Bone marrow (tissue), 2 donors: ENCODE measurements at places on chromosomes 7 and 10.

DNA sequence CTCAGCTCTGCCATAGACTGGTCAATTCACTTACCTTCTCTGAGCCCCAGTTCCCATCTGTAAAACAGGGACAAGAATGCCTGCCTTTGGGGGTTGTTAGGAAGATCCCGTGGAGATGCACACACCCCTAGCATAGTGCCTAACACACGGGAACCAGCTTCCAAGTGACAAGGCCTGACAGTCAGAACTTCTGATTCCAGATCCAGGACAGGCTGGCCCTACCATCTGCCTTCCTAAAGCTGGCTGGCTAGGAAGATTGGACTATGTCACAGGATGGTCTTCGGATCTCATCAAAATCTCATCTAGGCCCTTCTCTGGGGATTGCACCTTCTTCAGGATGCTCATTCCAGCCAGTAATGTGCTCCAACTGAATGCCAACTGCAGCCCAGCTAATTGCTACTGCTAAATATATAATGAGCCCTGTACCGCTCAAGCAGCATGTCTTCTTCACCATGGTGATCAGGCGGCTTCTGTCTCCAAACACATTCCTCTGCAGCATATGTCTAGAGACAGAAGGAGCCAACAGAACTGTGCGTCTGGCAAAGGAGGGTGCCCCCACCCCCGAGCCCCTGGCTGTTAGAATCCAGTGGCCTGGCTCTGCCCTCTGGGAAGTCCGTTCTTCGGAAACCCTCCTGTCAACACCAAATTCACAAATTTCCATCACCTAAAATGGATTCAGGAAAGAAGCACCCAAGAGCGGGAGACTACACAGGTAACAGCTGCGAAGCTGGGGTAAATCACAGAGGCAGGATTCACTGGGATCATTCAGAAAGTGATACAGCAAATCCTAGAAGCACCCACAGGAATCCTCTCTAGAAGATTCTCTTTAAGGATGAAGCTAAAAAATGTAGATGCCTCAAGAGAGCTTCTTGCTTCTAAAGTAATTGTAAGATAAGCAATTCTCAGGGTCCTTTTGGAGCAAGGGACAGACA lies 142.1 kb upstream of the EEPD1 start:
- no peak for DNase-seq

GRCh38 chr7:100895956-100896731 lies 456 bp upstream of the ACHE start:
- peak; percentile 21 for DNase-seq

GRCh38 chr7:141568227-141568626 lies 17.0 kb downstream of the AGK start:
- no peak for DNase-seq

DNA sequence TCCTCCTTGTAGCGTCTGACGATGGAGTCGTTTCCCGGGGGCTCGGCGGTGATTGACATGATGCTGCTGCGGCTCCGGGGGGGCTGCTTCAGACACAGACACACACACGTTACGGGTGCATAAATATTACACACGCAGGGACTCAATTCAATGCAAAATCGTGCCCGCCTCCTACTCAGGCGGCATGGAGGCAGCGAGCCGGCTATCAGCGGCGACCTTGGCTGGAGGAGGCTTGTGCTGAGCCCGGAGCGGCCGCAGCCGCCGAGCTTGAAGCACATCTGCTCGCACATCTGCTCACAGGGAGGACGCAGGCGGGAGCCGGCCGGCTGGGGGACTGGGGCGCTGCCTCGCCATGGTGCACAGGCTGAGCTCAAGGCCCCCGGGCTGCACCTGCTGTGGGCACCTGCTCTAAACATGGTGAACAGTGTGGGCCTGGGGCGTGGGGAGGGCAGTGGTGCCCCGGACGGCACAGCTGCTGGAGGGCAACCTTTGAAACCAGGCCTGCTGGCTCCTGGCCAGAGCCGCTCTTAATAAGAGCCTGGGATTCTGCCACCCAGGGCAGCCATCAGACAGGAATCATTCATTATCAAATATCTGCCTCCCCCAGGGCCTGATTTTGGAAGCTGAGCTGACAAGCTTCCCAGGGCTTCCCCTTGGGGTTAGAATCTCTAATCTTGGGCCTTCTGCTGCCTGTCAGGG lies 84.7 kb upstream of the GNA12 start:
- DNase-seq = no peak

DNA sequence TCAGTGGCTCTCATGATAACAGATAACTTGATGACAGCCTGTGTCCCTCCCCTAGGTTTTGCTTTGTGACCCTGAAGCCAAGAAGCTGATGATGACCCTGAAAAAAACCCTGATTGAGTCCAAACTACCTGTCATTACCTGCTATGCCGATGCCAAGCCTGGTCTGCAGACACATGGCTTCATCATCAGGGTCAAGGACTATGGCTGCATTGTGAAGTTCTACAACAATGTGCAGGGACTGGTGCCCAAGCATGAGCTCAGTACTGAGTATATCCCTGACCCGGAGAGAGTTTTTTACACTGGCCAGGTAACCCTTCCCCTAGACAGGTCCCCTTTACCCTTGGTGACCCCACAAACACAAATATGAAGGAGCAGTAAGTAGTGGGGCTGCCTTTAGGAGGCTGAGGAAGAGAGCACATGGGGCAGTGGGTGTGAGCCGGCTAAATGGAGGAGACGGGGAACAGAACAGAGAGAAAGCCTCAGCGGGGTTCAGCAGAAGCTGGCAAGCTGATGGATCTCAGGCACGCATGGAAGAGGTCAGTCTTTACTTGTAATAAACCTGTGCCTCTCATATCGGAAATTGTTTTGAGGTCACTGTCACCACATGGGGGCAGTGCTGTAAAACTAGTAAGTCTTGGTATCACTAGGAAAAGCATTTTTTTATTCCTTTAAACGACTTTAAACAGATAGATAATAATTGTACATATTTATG lies 20.2 kb downstream of the PDCD11 start:
- DNase-seq = peak; percentile 22

- no peak for DNase-seq
Measured at GRCh38 chr7:132446666-132447278, 129.5 kb downstream of the PLXNA4 start.

DNA sequence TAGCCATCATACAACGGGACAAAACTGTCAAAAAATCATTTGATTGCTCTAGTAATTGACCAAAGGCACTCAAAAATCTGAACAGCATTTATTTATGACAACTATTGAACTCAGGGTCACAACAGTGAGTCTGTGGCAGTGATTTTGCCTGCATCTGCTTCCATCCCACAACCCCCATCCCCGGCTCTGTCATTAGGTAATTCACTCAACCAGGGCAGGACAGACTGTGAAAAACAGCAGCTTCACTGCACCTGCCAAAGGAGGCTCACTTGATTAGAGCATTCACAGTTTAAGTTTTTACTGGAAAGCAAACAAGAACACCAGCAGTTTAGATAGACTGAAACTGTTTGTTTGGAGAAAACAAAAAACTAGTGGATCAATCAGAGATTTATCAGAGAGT lies 22.2 kb downstream of the NRCAM start:
- no peak for DNase-seq

GRCh38 chr10:125003901-125004467 lies 62.1 kb downstream of the ZRANB1 start:
- no peak for DNase-seq

DNA sequence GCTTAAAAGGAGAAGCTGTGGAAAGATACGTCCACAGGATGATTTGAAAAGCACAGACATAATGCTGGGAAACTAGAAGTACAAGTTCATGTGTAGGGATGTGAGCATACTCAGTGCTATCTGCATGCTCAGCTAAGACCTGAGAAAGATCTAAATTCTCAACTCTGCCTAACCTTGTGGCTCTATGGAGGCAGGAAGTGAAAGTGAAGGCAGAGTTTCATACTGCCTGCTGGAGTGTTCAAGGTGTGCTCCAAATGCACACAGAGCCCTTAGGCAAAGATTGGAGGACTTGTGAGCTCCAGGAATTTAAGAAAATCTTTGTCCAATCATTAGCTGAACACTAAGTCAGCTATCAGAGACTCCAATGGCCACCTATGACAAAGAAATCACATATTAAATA lies 190.9 kb downstream of the RNLS start:
- DNase-seq = no peak

DNA sequence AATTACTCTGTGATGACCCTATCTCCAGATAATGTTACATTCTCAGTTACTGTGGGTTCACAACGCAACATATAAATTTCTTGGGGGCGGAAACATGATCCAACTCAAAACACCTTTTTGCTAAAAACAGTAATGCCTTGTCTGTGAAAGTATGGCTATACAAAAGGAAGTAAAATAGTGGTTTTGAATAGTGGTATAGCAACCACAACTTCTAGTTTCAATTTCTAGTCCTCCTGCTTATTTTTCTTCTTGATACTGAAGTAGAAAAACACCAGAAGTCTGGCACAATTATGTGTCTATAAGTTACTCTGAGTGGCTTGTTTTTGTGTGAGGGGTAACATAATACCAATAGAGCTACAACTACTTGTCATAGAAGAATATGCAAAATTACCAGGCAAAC lies 21.5 kb upstream of the ZNF800 start:
- DNase-seq = peak; percentile 63

DNA sequence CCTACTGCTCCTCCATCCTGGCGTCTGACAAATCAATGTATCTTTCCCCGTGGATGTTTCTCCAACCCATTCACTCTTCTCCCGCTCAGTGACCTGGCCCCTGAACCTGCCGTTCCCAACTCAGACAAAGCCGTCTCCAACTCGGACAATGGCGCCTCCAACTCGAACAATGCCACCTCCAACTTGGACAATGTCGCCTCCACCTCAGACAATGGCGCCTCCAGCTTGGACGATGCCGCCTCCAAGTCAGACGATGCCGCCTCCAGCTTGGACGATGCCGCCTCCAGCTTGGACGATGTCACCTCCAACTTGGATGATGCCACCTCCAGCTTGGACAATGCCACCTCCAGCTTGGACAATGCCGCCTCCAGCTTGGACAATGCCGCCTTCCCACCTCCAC lies 608.6 kb downstream of the DNAJB6 start:
- no peak for DNase-seq
